ENCODE measurements at places on chromosomes 2 and 18.

GRCh38 chr18:75214766-75215510 is 4.3 kb downstream of the TSHZ1 start:
- peak; percentile 44 for DNase-seq

GRCh38 chr18:44943311-44943881 is 262.7 kb downstream of the SETBP1 start:
- no peak for DNase-seq

- DNase-seq: no peak
These were observed 151.0 kb upstream of the COPS8 start for GRCh38 chr2:236934656-236935055.

DNA sequence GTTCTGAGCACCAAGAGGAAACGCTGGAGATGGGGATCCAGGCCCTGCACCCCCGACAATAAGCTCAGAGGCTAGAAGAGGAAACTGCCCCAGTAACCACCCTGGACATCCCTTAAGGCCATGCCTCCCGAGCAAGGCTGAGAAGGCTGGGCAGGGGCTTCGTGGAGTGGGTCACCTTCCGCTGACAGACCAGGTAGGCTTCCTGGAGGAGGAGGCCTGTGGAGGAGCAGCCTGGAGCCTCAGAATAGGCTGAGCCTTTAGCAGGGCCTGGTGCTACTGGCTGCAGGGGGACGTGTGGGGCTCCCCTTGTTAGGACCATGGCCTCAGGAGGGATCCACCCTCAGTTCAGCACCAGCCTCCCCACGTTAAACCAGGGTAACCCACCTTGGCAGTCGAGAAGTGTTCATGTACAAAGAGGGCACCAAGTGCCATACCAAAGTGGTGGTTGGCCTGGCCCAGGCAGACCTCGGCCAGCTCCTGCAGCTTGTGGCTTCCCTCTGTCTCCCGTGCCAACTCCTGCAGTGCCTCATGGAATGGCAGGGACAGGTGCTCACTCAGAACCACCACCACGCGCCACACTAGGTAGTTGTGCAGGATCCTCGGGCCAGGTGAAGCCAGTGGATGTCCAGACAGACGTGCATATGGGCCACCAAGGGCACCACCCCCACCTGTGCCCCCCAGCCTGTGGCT is 28.5 kb upstream of the ALPP start:
- DNase-seq: no peak

GRCh38 chr2:3434654-3435053 is 55.2 kb downstream of the TRAPPC12 start:
- DNase-seq: no peak

GRCh38 chr2:3248754-3249475 is 128.7 kb downstream of the EIPR1 start:
- DNase-seq: no peak

DNA sequence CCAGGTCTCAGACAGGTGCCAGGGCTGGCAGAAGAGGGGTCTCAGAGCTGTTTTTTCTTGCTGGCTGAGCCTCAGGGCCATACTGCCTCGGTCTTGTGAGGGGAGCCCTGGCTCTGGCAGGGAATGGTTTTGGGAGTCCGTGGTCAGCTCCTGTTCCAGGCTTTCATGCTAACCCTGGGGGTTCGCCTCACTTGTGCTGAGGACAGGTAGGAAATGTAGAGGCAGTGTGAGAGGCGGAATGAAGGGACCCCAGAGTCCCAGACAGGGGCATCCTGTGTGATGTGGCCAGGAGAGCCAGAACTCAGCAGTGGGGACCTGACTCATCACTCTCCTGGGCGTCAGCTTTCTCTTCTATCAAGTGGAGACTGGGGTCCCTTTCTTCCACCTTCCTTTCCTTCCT is 5.7 kb upstream of the CELF4 start:
- DNase-seq: no peak

DNA sequence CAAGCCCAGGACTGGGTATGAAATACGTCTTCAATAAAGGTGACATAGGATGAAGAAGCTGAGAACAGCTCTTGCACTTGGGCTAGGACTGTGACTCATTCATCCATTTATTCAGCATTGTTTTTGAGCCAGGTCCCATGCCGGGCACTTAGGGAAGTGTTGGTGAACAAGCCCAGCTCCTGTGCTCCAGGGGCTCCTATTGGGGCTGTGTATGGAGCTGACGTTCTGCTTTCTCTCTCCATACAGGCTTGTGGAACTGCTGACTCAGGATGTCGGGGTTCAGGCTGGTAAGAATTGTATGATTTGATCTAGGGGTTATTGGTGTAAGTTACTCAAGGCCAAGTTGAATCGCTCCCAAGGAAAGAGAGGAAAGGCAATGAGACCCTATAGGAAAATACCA is 24.0 kb downstream of the MYO7B start:
- DNase-seq: no peak

GRCh38 chr2:135821190-135821589 is 15.8 kb downstream of the LCT start:
- no peak for DNase-seq

DNA sequence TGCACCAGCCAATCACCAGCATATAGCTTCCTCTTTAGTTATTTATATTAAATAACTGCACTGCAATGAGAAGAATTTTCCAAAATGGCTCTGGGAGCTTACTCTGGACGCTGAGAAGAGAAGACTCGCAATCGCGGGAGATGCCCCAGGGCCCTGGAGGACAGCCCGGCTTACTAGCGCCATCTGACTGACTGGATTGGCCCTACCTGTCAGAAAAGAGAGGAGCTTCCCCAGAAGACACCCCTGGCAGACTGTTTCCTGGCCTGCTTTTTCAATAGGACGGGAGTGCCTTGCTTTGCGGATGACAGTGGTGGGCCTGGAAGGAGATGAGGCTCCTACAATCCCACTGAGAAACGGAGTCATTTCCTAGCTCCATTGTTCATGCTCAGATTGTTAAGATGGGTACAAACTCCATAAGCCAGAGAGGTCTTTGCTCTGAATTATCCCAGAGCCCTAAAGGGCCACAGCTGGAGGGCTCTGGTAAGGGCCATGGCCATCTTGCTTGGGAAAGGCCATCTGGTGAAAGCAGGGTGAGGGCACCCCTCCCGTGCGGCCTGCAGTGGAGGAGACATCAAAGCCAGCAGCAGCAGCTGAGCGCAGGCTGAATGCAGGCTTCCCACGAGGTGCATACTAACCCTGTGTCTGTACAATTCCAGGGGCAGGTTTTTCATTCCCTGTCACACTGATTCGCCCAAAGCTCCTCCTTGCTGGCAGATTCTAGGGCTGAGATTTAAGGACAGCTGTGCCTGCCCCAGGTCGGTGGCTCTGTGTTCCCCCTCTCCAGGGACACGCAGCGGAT is 92.1 kb downstream of the GALR1 start:
- DNase-seq: no peak

DNA sequence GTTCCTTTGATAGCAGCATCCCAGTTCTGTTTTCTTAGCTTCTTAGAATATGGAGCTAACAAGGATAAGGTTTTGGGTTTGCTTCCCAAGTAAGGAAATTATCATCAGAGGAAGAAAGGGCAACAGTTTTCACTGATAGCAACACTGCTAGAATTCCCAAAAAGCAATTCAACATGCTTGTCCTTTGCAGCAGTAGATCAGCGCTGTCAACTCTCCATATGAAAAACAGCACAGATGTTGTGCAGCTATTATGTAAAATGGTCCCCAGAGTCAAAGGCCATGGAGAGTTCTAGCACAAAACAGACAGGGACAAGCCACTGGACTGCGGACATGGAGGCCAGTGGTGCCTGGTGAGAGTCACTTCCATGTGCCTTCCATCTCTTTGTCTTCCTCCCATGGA is 135.9 kb upstream of the RNF152 start:
- no peak for DNase-seq

- DNase-seq: no peak
These were observed 85.0 kb downstream of the RBM43 start for GRCh38 chr2:151176661-151177060.

DNA sequence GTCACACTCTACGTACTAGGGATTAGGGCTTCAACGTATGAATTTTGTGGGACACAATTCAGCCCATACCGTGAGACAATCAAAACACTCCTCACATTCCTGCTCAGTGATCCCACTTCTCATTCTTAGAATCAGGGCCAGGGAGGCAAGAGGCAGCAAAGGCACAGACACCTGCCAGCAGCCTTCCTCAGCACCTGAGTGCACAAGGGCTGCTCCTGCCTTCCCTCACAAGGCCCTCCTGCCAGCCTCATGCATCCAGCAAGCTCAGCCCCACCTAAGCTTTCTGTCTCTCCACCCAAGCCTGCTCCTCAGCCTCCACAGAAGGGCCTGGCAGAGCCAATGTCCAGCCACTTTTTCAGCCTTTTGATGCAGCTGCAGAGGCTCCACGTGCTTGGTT is 141.6 kb downstream of the SP3 start:
- no peak for DNase-seq

DNA sequence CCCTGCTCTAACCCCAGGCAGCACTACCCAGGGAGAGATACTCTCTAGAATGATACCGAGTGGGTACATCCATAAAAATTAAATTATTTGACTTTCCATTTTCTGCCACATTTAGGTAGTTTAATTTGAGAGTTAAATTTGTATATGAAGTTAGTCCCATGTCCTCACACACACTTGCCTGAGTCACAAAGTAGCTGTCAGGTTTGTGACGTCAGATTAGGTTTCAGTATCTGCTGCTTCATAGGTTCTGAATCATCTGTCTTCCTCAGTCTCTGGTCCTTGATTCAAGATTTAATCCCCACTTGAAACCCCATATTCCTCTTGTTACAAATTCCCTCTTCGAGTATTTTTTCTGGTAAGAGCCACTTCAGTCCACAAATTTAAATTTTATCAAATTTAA is 738.6 kb upstream of the FAM98A start:
- no peak for DNase-seq

- DNase-seq: peak; percentile 43
These were observed 47.3 kb upstream of the C1D start for GRCh38 chr2:68110102-68110501.

DNA sequence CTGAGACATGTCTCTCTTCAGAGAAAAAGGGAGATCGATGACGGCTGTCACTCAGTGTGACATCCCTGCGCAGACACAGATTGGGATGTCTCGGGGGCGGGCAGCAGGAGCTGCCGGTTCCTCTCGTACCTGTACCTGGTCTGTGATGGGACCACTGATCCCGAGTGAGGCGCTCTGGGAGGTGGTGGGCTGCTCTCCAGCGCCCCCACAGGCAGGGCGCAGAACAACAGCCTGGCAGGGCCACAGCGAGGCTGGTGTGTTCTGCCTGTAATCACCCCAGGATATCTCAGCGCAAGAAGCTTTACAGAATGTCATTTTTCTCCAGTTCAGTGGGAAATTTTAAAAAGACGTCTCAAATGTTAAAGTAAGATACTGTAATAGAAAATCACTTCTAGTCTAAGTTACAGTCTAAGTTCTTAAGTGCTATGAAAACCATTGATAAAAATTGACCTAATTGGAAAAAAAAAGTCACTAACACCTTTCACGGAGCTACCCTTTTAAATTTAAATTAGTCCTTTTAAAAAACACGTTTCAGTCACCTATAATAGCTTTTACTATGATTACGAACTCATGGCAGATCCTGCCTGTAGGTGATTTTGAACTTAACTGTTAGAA is 189.8 kb downstream of the SNTG2 start:
- peak; percentile 66 for DNase-seq

- DNase-seq: no peak
These were observed 653.2 kb downstream of the DCDC2C start for GRCh38 chr2:4356541-4356940.

- no peak for DNase-seq
These were observed 9.1 kb upstream of the MAPRE2 start for GRCh38 chr18:35032113-35032512.

GRCh38 chr18:3319399-3319798 is 57.5 kb downstream of the MYL12B start:
- DNase-seq: no peak

DNA sequence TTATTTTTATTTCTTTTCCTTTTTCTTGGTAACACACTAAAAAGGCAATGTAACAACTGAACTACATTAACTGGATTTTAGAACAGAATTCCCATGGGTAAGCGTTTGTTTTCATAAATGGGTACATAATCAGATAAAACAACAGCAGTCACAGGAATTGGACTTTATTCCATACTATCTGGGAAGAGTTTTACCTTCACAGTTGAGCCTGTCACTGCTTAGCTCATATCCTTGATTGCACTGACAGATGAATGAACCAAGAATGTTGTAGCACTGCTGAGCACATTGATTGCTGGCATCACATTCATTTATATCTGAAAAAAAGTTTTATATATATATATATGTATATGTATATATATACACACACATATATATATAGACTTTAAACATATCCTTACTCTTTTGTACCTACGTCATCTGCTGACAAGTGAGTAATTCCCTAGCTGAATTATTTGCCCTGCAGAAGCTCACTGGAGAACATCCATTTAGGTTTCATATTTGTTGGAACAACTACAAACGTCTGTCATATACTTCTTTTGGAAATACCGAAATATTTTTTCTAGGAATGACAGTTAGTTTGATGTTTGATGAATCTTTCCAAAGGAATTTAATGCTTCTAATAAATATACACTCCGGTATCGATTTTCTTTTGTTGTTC is 47.0 kb downstream of the EFEMP1 start:
- no peak for DNase-seq

DNA sequence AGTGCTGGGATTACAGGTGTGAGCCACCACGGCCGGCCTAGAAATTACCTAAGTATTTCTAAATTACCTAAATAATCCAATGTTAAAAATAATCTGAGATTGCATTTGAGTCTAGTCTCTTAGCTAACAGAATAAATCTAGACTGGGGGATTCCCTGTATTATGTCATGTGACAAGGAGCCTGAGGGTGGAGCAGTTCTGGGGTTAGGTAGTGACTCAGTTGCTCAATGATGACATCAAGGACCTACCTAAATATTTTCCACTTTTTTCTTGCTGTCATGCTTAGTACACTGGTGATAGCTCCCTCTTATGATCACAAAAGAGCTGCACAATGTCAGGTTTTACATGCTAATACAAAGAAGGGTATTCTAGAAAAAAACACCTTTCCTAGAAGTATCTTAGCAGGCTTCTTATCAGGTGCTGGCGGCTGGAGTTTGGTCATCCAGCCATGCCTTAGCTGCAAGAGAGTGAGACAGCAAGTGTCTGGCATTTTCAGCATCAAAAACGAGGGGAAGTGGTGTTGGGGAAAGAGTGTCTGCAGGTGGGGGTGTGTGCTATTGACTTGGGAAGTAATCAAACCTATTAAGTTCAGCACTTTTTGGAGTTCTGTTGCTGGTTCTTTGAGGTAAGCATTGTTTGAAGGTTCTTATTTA is 17.5 kb upstream of the CEP192 start:
- DNase-seq: no peak

GRCh38 chr18:33951031-33951430 is 273.7 kb downstream of the NOL4 start:
- no peak for DNase-seq

- no peak for DNase-seq
These were observed 21.2 kb downstream of the SMAD4 start for GRCh38 chr18:51051105-51051712.

- DNase-seq: no peak
These were observed 250.5 kb downstream of the NYAP2 start for GRCh38 chr2:225650041-225650440.
